Adipose tissue (tissue), 3 donors: ENCODE measurements at places on chromosomes 1 and 21. TPM values are rescaled to one million over a fixed set of nuclear protein-coding genes. Genes with fewer than 3 reads are reported as not detected.

The PGLYRP4 gene
- not detected for polyA plus RNA-seq

The DPYD gene
- 17.1 TPM for polyA plus RNA-seq

The SPRR2F gene
- polyA plus RNA-seq, result 1.1 TPM

The ROR1 gene
- polyA plus RNA-seq, result 2.1 TPM

The INSRR gene
- 0.11 TPM for polyA plus RNA-seq

The IKBKE gene
- 2.8 TPM for polyA plus RNA-seq

The OLFML2B gene
- polyA plus RNA-seq, result 11.5 TPM

The TRAF3IP3 gene
- 1.8 TPM for polyA plus RNA-seq

The IFI44L gene
- polyA plus RNA-seq, result 2.7 TPM

The NIBAN1 gene
- 13.3 TPM for polyA plus RNA-seq
